Left lung (tissue), 14 donors: ENCODE measurements at places on chromosomes 12 and 14.

DNA sequence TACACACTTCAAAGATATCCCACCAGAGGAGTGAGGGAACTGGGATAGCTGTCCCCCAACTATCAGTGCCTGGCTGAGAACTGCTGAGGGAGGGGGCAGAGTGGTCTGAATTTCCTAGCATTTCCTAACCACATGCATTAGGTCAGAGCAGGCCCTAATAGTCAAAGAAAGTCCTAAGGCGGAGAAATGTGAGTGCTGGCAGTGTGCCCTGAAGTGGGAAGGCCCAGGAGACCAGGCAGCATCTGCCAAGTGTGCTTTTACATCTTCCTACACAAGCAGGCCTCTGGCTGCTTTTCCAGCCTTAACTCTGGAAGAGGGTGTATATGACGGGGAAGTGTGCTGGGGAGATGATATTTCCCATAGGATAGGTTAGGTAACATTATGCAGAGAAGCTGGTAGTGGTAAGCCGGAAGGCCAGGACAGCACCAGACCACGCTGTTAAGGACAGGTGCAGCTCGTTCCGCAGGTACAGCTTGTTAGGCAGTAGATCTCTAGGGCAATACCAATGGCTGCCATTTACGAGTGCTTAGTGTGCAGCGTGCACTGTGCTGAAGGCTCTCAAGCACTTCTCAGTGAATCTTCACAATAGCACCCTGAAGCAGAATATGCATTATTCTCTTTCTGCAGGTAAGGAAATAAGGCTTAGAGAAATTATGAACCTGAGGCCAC, 9.1 kb upstream of the CCDC198 start:
- H3K36me3 ChIP-seq: no peaks in the 10 kb centered on the region
- no peaks in the 10 kb centered on the region for H3K27me3 ChIP-seq
- DNase-seq: no peak
- H3K27ac ChIP-seq: no peak overlapping the region
- no peak overlapping the region for H3K4me3 ChIP-seq
- no peaks in the 10 kb centered on the region for H3K4me1 ChIP-seq

- H3K27ac ChIP-seq: peak overlapping the region; percentile 93
- no peaks in the 10 kb centered on the region for H3K36me3 ChIP-seq
- H3K4me1 ChIP-seq: no peaks in the 10 kb centered on the region
- H3K27me3 ChIP-seq: no peaks in the 10 kb centered on the region
Measured at GRCh38 chr14:56119201-56119981, 1.2 kb downstream of the PELI2 start.

- H3K36me3 ChIP-seq: no peaks in the 10 kb centered on the region
- no peaks in the 10 kb centered on the region for H3K4me1 ChIP-seq
- H3K27me3 ChIP-seq: no peaks in the 10 kb centered on the region
- H3K4me3 ChIP-seq: no peak overlapping the region
- no peak overlapping the region for H3K27ac ChIP-seq
Measured at GRCh38 chr12:104345234-104346066, 41.9 kb downstream of the EID3 start.

GRCh38 chr14:93072659-93073357, 42.9 kb downstream of the ITPK1 start:
- no peaks in the 10 kb centered on the region for H3K36me3 ChIP-seq
- peaks cover 8% of the 10 kb centered on the region for H3K4me1 ChIP-seq
- peak overlapping the region; percentile 97 for H3K27ac ChIP-seq
